ENCODE measurements at places on chromosomes 1 and 21. TPM values are rescaled to one million over a fixed set of nuclear protein-coding genes. Genes with fewer than 3 reads are reported as not detected.

FLG2 gene
- total RNA-seq, result not detected

PLA2G2C gene
- not detected for total RNA-seq

SLC30A2 gene
- total RNA-seq, result not detected

OR10J1 gene
- not detected for total RNA-seq

CNR2 gene
- not detected for total RNA-seq

GRCh38 chr21:45104560-45104959, 30.2 kb downstream of the ADARB1 start:
- peak; percentile 53 for DNase-seq
- no peak overlapping the region for H3K27ac ChIP-seq
- H3K27me3 ChIP-seq, result no peaks in the 10 kb centered on the region

GRCh38 chr1:30704271-30704670, 19.1 kb downstream of the MATN1 start:
- peaks cover 5% of the 10 kb centered on the region for H3K4me1 ChIP-seq
- H3K27me3 ChIP-seq, result no peaks in the 10 kb centered on the region
- no peaks in the 10 kb centered on the region for H3K36me3 ChIP-seq
- H3K27ac ChIP-seq, result no peak overlapping the region
- H3K4me3 ChIP-seq, result no peak overlapping the region

DNA sequence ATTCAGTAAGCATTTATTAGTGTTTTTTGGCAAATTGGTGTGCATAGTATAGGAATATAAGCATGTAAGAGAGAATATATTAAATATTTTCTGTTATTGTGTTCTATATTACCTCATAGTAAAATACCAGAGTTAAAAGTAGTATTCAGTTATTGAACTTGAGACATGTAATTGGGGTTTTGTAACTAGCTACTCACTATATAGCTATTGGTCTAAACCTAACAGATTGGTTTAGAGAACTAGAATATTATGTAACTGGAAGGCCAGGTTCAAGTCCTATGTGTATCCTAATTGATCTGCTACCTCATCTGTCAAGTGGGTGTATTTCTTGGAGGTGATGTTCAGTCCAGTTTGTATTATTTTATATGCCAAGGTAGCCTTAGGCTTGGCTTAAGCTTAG, 26.3 kb downstream of the CLIC4 start:
- no peaks in the 10 kb centered on the region for H3K27me3 ChIP-seq
- peak overlapping the region; percentile 88 for H3K27ac ChIP-seq
- DNase-seq, result no peak
- peaks cover 16% of the 10 kb centered on the region for H3K4me1 ChIP-seq
- no peak overlapping the region for H3K4me3 ChIP-seq

- peak; percentile 28 for DNase-seq
- peaks cover 6% of the 10 kb centered on the region for H3K4me1 ChIP-seq
- no peak overlapping the region for H3K4me3 ChIP-seq
- no peaks in the 10 kb centered on the region for H3K27me3 ChIP-seq
- no peaks in the 10 kb centered on the region for H3K36me3 ChIP-seq
Observed at GRCh38 chr1:85445906-85446305, 19.1 kb downstream of the DDAH1 start.

DNA sequence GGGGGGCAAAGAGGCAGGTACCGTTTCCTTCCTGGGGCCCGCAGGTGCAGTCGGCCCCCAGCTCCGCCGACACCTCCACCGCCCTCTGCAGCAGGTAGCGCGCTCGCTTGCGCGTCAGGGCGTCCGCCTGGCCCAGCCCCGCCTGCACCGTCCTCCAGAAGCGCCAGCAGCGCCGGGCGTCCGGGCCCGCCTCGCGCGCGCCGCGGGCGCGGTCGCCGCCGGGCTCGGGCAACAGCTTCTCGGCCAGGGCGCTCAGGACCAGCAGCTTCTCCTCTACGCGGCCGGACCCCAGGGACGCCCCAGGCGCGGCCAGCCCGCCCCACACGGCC, 863 bp downstream of the TARBP1 start:
- peaks cover 37% of the 10 kb centered on the region for H3K4me1 ChIP-seq
- peaks cover 14% of the 10 kb centered on the region for H3K36me3 ChIP-seq
- peaks cover 18% of the 10 kb centered on the region for H3K27me3 ChIP-seq
- peak; percentile 77 for DNase-seq
- peak overlapping the region; percentile 77 for H3K4me3 ChIP-seq
- no peak overlapping the region for H3K27ac ChIP-seq

GRCh38 chr1:26909951-26910342, 3.8 kb downstream of the NR0B2 start:
- H3K36me3 ChIP-seq, result no peaks in the 10 kb centered on the region
- no peak for DNase-seq
- H3K4me3 ChIP-seq, result no peak overlapping the region
- no peaks in the 10 kb centered on the region for H3K27me3 ChIP-seq

DNA sequence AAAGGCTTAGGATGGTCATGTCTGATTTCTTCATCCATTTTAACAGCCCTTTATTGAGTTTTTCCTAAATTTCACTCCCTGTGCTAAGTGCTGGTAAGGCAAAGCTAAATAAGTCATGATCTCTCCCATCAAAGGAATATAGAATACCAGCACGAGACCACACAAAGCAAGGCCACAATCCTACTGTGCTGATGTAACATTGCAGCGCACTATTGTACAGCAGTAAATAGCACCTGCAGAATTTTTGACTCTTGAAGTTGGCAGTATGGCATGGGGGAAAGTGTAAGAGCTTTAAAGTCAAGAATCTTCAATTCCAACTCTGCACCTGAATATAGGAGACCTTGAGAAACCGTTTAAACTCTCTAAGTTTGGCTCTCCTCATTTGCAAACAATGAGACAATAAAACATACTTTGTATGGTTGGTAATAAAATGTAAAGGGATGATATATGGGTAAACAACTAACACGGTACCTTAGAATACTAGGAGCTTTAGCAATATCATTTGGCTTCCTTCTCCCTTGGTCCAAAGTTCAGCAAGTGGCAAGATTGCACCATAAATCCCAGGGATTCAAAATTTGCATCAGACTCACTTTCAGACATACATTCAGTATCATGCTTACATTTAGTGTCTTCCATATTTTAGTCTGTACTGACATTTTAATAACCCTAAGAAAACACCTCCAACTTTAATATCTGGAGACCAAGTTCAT, 132.9 kb upstream of the PRDX6 start:
- no peak overlapping the region for H3K4me3 ChIP-seq
- H3K27ac ChIP-seq, result no peak overlapping the region
- no peak for DNase-seq
- H3K4me1 ChIP-seq, result peaks cover 7% of the 10 kb centered on the region
- no peaks in the 10 kb centered on the region for H3K36me3 ChIP-seq

DNA sequence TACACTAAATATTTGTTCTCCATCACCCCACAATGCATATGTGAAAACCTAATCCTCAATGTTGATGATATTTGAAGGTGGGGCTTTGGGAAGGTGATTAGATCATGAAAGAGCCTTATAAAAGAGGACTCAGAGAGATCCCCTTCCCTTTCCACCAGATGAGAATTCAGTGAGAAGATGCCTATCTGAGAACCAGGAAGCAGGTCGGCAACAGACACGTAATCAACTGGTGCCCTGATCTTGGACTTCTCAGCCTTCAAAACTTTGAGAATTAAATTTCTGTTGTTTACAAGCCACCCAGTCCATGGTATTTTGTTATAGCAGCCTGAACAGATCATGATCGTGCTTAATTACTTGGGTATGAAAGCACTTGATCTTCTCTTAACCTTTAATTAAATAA, 329.4 kb downstream of the KCNT2 start:
- no peaks in the 10 kb centered on the region for H3K36me3 ChIP-seq
- no peak overlapping the region for H3K27ac ChIP-seq
- H3K4me1 ChIP-seq, result no peaks in the 10 kb centered on the region
- no peaks in the 10 kb centered on the region for H3K27me3 ChIP-seq
- no peak for DNase-seq

DNA sequence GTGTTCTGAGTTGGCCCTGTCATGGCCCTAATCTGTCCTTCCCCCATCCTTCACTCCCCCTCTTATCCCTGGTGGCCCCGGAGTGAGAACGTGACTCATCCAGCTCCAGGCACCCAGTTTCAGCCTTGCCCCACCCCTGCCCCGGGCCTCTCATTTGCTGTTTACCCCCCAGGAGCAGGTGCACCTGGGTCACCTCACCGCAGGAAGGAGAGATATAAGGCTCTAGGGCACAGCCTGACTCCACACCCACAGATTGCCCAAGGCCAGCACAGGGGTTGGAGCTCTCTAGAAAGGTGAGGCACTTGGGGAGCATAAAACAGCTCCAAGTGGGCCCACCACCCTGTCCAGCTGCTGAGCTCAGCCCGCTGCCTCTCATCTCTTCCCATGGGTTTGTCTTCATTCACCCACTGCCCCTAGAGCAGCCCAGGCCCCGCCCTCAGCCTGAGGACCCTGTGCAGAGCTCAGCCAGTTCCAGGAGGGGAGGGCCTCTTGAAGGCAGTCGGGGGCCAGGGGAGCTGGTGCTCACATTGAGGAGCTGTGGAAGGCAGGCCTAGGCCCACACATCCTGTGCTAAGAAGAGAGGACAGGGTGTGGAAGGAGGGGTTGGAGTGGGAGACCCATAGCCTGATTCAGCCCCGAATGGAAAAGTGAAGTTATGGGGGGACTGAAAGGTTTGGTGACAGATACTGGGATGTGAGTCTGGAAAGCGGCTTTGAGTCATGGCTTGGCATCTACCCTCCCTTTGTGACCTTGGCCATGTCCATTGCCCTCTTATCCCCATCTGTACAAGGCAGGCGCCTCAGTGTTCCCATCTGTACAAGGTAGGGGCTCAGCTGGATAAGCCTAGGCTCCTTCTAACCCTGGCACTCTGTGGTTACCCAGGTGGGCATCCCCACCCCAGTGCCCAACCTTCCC, 16.1 kb upstream of the GPR37L1 start:
- DNase-seq, result peak; percentile 63
- H3K27me3 ChIP-seq, result no peaks in the 10 kb centered on the region
- H3K36me3 ChIP-seq, result no peaks in the 10 kb centered on the region
- H3K4me1 ChIP-seq, result peaks cover 45% of the 10 kb centered on the region

GRCh38 chr1:230109895-230110667, 43.0 kb downstream of the GALNT2 start:
- no peak overlapping the region for H3K4me3 ChIP-seq
- no peaks in the 10 kb centered on the region for H3K27me3 ChIP-seq
- no peak for DNase-seq
- peaks cover 19% of the 10 kb centered on the region for H3K36me3 ChIP-seq
- peak overlapping the region; percentile 1 for H3K27ac ChIP-seq

DNA sequence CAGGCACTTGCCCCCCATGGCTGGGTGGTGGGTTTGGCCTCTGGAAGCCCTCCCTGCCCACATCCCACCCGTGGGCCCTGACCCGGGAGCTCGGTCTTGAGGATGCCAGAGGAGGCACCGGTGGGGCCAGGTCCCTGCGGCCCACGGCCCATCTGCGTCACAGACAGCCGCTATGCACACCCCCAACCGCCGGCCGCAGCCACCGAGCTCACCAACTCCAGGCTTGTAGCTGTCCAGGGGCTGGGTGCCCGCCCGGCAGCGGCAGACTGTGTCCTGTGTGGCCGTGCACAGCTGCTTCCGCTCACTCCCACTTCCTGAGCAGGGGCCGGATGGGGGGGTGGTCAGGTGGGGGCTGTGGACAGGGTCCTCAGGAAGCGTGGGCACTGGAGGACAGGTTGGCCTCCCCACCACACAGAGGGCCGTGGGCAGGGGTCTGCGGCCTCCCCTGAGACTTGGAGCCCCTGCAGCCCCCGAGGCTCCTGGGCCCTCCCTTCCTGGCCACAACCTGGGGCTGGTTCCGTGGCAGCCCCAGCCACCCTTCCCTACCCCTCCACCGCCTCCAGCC, 1.1 kb downstream of the TNFRSF4 start:
- no peak overlapping the region for H3K27ac ChIP-seq
- no peak overlapping the region for H3K4me3 ChIP-seq
- peaks cover 13% of the 10 kb centered on the region for H3K4me1 ChIP-seq
- peaks cover 12% of the 10 kb centered on the region for H3K36me3 ChIP-seq
- DNase-seq, result no peak

DNA sequence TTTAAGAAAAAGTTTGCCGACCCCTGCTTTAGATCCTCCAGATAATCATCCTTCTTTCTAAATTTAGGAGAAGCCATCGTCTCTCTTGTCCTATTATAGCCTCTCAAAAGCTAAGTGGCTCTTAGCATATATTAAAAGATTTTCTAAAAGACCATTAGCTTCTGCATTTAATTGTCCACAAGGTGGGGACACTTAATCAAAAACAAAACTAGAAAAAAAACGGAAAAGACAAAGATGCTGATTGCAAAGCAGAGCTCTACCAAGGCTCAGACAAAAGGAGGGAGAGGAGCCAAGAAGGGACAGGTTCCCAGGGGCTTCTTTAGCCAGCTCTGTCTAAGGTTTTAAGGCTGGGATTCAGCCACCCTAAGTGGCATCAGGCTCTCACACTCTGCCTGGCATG, 128.3 kb upstream of the HMGB4 start:
- no peaks in the 10 kb centered on the region for H3K4me1 ChIP-seq
- no peaks in the 10 kb centered on the region for H3K36me3 ChIP-seq
- H3K27me3 ChIP-seq, result peaks cover 13% of the 10 kb centered on the region
- no peak overlapping the region for H3K4me3 ChIP-seq
- H3K27ac ChIP-seq, result no peak overlapping the region

DNA sequence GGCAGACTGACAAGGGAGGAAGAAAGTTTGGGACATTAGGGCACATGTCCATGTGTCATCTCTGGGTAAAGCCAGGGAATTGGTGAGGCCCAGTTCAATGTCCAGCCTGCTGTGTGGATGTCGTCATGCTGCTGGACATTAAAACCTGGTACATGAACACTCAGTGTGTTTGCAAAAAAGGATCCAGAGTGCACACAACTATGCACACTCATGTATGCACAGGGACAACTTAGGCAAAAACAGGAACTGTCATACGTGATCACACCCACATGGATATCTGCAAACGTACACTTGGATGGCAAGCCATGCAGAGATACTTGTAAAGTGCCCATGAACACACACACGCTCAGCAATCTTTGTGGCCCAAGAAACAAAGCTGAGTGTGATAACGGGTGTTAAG, 47.9 kb upstream of the NEK2 start:
- H3K36me3 ChIP-seq, result no peaks in the 10 kb centered on the region
- no peaks in the 10 kb centered on the region for H3K27me3 ChIP-seq
- no peak overlapping the region for H3K27ac ChIP-seq

DNA sequence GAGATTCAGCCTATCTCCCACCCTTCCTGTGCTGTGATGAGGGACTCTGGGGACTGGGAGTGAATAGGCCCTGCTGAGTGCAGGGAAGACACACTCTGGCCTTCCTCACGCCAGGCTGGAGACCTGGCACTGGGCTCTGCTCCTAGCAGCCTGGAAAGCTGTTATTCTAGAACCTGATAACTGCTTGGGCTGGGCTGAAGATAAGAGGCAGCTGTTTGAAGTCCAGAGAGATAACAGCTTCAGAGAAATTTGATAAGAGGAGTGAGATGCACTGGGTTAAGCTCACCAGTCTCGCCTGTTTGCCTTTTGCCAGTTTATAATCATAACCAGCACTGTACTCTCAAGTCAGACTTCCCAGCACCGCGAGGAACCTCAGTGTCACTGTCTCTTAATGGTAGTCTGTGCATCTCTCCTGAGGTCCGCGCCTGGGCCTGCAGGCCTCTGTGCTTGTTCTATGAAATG, 46.6 kb upstream of the GPR37L1 start:
- peaks cover 12% of the 10 kb centered on the region for H3K4me1 ChIP-seq
- H3K27ac ChIP-seq, result no peak overlapping the region
- DNase-seq, result no peak
- H3K36me3 ChIP-seq, result no peaks in the 10 kb centered on the region

- no peak overlapping the region for H3K4me3 ChIP-seq
- peaks cover 33% of the 10 kb centered on the region for H3K4me1 ChIP-seq
- peaks cover 51% of the 10 kb centered on the region for H3K36me3 ChIP-seq
- DNase-seq, result peak; percentile 62
- no peaks in the 10 kb centered on the region for H3K27me3 ChIP-seq
- H3K27ac ChIP-seq, result no peak overlapping the region
Observed at GRCh38 chr1:42931108-42931539, 27.5 kb downstream of the SLC2A1 start.

- no peak overlapping the region for H3K4me3 ChIP-seq
- no peaks in the 10 kb centered on the region for H3K27me3 ChIP-seq
- no peak overlapping the region for H3K27ac ChIP-seq
- DNase-seq, result no peak
- H3K36me3 ChIP-seq, result peaks cover 9% of the 10 kb centered on the region
Observed at GRCh38 chr1:65412256-65412983, 8.0 kb upstream of the LEPR start.
